ENCODE measurements at places on chromosomes 12 and 14.

DNA sequence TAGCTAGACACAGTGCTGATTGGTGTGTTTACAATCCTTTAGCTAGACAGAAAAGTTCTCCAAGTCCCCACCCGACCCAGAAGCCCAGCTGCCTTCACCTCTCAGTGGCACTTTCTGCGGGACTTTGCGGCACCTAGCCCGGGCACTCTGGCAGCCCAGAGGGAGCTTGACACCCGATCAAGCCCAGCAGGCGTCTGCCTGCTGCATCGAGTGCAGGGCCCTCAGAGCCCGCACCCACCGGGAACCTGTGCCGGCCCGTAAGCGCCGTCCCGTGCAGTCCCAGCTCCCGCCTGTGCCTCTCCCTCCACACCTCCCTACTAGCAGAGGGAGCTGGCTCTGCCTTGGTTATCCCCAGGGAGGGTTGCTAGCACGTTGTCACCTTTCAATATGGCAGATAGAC lies 631.0 kb upstream of the STXBP6 start:
- no peak for DNase-seq

DNA sequence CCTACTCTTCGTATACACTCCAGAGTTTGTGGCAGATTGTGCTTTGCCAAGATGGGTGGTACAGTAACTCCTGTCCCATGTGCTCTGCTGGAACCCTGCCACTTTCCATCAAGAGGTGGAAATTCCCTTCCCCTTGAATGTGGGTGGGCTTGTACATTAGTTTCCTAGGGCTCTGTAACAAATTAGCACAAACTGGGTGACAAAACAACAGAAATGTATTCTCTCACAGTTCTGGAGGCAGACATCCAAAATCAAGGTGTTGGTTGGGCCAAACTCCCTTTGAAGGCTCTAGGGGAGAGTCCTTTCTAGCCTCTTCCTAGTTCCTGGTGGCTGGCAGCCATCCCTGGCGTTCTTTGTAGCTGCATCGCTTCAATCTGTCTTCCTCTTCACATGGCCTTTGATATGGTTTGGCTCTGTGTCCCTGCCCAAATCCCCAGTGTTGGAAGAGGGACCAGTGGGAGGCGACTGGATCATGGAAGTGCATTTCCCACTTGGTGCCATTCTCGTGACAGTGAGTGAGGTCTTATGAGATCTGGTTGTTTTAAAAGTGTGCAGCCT lies 117.5 kb downstream of the VRK1 start:
- no peak for DNase-seq

DNA sequence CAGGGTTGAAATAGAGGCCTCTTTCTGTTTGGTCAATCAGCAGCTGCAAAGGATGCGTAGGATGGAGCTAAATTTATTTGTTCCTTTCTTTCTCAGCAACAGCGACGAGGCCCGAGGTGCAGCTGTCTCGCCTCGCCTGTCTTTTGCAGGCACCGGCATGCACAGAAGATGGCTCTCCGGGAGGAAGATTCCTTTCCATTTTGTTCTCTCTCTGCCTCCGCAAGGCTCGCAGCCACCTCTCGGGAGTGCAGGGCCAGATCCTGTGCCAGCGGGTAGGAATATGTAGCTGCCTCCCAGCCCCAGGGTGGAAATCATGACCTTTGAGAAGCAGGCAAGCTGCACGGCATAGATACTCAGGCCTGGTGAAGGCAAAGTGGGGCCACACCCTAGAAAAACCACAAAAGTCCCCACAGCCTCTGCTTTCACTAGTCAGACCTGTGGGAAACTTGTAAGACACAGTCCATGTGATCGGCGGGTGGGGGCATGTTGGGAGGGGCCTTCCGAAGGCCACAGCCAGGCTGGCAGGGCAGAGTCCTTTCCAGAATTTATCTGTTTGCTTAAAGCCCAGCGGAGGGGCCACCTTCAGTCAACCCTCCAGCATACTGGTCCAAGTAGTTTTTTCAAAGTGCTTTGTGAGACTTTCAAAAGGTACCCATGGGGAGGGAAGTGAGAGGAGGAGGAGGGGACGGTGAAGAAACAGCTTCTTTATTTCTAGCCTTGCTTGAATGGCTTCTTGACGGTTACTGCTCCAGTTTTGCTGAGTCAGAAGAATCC lies at the start of gene MAP1LC3B2:
Gene MAP1LC3B2 (plus strand): TSS at position 220 of the 774 bp plus-strand sequence. CDS start 16,562 bp downstream, outside the sequence.
- DNase-seq = no peak

DNA sequence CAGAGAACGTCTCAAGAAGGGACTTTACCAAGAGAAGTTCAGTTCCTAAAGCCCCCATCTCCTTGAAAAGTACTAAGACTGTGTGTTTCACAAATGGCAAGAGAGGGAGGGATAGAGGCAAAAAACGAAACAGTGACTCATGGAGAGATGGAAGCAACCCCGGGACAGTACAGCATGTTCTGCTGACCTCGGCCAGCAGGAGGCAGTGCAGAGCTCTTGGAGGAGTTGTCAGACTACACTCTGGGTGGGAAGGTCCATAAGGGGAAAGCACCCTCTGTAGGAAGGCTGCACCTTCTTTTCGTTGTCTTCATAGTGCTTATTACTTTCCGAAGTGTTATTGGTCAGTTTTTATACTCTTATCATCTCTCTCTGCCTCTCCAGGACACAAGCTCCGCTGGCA lies 525.2 kb upstream of the CCDC196 start:
- DNase-seq = peak; percentile 31

GRCh38 chr12:4037747-4038312 lies 164.6 kb upstream of the PARP11 start:
- no peak for DNase-seq

- DNase-seq = no peak
These were observed 52.3 kb downstream of the SLC25A47 start for GRCh38 chr14:100375266-100375962.

- DNase-seq = peak; percentile 66
These were observed 619 bp downstream of the ERC1 start for GRCh38 chr12:991350-992333.

DNA sequence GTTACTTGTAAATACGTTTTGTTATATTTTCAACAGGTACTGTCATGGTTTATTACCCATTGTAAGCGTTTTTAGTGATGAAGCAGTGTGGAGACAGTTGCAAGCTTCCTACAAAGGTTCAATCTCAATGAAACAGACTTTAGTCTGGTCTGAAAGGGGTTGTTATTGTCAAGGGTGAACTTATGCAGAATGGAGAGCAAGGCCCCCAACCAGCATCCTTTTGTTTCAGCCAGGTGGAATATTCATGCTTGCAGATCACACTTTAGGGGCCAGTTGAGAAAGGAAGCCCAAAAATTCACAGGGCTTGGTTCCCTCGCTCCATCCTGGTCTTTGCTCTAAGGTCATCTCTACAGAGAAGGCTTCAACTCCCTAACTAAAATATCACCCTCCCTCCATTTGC lies 103.7 kb downstream of the PRICKLE1 start:
- no peak for DNase-seq

- DNase-seq = no peak
These were observed 56.1 kb downstream of the MAP1LC3B2 start for GRCh38 chr12:116615141-116615861.

GRCh38 chr12:89574736-89575208 lies 48.9 kb upstream of the POC1B start:
- no peak for DNase-seq

GRCh38 chr14:99764222-99764706 lies 28.9 kb upstream of the EML1 start:
- no peak for DNase-seq

- peak; percentile 5 for DNase-seq
These were observed 233.3 kb upstream of the PPFIA2 start for GRCh38 chr12:81992461-81992860.

GRCh38 chr12:76871082-76871481 lies 7.7 kb downstream of the CSRP2 start:
- no peak for DNase-seq

DNA sequence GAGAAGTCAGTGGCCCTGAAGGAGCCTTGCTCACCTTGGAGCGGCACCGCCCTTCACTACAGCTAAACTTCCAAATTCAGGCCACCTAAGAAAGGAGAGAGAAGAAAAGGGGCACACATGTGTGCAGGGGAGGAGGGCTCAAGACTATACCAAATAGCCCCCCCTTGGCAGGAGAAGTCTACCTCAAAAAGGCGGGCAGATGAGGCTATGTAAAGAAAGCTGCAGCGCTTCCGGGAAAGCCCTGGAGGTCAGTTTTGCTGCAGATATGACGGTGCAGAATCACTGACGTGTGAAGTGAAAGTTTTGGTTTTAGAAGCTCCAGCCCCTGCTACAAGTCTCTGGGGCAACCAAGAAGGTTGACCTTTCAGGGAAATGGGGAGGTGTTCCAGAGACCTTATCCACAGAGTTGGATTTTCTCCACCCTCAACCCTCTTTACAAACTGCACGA lies 48.2 kb upstream of the PNMA1 start:
- DNase-seq = no peak

Data from NCI-H526 treated with DMSO at 0.1 percent for 48 hours (cell line).